Stimulated activated CD4-positive, alpha-beta T cell treated with anti-CD3 and anti-CD28 coated beads, Interleukin-1b, Interleukin-23, amount 100 ng/mL, for 48 hours (primary cell): ENCODE measurements at places on chromosomes 3 and 15.

- no peak for DNase-seq
These were observed 22.7 kb upstream of the ATP2B2 start for GRCh38 chr3:10528046-10528445.

DNA sequence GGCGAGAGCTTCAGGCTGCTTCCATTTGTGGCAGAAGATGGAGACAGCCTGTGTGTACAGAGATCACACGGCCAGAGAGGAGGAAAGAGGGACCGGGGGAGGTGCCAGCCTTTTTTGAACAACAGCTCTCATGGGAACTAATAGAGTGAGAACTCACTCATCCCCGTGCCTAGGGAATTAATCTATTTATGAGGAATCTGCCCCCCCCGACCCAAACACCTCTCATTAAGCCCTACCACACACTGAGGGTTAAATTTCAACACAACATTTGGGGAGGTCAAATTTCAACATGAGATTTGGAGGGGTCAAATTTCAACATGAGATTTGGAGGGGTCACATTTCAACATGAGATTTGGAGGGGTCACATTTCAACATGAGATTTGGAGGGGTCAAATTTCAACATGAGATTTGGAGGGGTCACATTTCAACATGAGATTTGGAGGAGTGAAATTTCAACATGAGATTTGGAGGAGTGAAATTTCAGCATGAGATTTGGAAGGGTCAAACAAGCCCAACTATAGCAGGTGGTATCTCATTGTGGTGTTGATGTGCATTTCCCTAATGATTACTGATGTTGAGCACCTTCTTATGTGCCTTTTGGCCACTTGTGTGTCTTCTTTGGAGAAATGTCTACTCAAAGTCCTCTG is 20.6 kb upstream of the RFTN1 start:
- DNase-seq, result no peak

- no peak for DNase-seq
These were observed 406.2 kb downstream of the RBMS3 start for GRCh38 chr3:29686889-29687592.

- no peak for DNase-seq
These were observed 3.1 kb upstream of the NR1I2 start for GRCh38 chr3:119778811-119779210.

- no peak for DNase-seq
These were observed 31.4 kb upstream of the TBL1XR1 start for GRCh38 chr3:177228601-177229190.

DNA sequence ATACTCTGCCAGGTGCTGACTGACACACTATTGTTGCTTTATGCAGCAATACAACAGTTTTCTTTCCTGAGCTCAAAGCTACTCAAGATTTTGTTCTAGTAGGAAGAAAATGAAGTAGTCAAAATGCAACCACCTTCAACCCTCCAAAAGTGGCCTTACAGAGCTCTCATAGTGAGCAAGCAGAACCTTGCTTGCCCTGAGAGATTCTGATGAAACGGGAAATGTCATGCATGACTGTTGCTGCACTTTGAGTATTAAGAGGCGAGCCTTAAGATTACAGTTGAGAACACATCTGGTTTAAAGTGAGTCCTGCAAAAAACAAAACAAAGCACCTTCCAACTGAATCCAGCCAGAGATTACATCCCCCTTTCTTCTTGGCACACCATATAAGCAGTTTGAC is 29.7 kb downstream of the MINDY4B start:
- no peak for DNase-seq

DNA sequence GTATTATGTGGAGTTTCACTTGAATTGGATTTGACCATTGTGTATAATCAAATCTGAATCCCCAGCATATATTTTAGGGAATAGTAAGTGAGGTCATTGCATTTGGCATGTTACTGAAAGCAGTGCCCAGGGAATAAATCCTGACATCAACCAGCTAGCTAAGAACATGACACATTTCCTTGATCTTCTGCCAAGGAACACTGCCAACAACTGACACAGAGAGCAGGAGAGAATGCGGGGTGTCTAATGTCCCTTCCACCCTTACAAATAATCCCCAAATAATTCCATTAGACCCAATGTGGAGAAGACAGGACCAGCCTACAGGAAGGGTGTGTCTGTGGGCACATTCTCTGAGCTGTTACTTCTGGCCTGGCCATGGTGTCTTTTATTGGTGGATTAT is 30.6 kb upstream of the UBE3A start:
- no peak for DNase-seq

GRCh38 chr15:64547275-64547674 is 86.9 kb downstream of the ZNF609 start:
- no peak for DNase-seq

DNA sequence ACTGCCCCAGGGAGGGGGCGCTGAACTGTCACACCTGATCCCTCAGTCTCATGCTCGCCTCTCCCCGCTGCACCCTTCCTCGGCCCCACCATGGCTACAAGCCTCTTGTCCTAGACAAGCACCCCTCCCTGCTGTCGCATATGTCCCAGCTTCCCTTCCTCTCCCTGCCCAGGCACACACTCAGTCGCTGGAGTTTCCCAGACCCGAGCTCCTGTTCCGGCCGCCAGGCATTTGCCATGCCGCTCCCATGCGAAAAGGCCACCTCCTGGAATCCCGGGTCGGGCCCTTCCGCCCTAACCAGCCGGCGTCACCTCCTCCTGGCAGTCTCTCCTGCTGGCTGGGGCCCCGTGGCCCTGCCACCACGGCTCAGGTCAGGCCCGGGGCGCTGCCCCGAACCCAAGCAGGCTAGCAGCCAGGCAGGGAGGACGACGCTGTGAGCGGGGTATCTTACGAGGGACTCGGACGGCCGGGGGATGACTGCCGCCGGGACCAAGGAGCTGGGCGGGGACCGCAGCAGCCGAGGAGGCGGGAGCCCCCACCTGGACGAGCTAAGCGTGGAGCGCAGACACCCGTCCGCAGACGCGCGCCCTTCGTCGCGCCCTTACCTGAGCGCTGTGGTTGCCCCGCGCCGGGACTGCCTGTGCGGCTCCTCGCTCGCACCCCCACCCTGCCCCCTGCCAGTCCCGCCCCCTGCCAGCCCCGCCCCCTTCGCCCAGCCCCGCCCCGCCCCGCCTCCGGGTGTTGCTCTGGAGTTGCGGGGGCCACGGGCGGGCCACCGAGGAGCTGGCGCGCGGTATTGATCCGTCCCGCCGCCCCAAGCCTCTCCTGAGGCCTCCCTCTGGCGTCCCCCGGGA is at the start of gene ALS2CL:
Gene ALS2CL (minus strand): TSS at position 642 of the 854 bp plus-strand sequence. CDS start 4,239 bp downstream, outside the sequence.
- DNase-seq, result peak; percentile 57

GRCh38 chr15:78761020-78761419 is 50.2 kb downstream of the ADAMTS7 start:
- no peak for DNase-seq

GRCh38 chr15:62491642-62492041 is 326.6 kb upstream of the C2CD4B start:
- DNase-seq, result no peak
